IgD-negative memory B cell (primary cell): ENCODE measurements at places on chromosomes 4 and X. TPM values are rescaled to one million over a fixed set of nuclear protein-coding genes. Genes with fewer than 3 reads are reported as not detected.

The CT83 gene
- not detected for polyA plus RNA-seq

The SNCA gene
- 0.95 TPM for polyA plus RNA-seq

The POF1B gene
- polyA plus RNA-seq: 3.9 TPM

The DIPK2B gene
- not detected for polyA plus RNA-seq

The NAT8L gene
- not detected for polyA plus RNA-seq

The TLR6 gene
- 13.6 TPM for polyA plus RNA-seq

The YY2 gene
- 0.43 TPM for polyA plus RNA-seq

The PRDX4 gene
- polyA plus RNA-seq: 52.6 TPM
